ENCODE measurements at places on chromosomes 2 and 18. TPM values are rescaled to one million over a fixed set of nuclear protein-coding genes. Genes with fewer than 3 reads are reported as not detected.

DNA sequence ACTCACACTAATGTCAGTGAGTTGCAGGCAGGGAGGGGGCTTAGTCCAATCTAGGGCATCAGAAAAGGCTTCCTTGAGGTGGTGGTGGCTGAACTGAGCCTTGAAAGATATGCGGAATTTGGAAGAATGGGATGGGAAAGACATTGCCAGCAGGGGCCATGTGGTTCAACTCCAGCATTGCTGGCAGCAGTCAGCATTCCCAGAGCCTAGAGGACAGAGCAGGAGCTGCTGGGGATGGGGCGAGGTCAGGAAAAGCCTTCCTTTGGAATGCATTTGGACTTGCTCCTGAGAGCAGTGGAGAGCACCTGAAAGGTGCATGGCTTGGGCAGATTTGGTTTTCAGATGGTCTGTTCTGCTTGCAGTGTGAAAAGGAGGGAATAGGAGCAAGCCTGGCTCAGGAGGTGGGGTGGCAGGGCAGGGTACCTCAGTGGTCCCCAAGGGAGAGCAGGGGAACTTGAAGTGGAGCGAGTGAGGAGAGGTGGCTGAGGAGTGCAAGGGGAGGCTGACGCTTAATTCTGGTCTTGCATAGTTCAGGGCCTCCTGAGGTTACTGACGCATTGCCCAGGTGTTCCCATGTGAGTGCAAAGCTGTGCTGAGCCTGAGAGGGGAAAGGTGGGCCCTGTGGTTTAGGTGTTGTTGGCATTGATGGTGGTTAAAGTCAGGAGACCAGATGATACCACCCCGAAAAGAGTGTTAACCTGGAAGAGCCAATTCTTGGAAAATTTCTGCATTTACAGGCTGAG, 112.1 kb upstream of the MGAT5 start:
- H3K36me3 ChIP-seq: peaks cover 9% of the 10 kb centered on the region
- H3K27me3 ChIP-seq: no peaks in the 10 kb centered on the region
- DNase-seq: no peak
- H3K27ac ChIP-seq: peak overlapping the region; percentile 98

GRCh38 chr2:239293775-239294430, 106.9 kb downstream of the HDAC4 start:
- H3K4me1 ChIP-seq: peaks cover 57% of the 10 kb centered on the region
- no peaks in the 10 kb centered on the region for H3K36me3 ChIP-seq
- H3K27me3 ChIP-seq: no peaks in the 10 kb centered on the region

DNA sequence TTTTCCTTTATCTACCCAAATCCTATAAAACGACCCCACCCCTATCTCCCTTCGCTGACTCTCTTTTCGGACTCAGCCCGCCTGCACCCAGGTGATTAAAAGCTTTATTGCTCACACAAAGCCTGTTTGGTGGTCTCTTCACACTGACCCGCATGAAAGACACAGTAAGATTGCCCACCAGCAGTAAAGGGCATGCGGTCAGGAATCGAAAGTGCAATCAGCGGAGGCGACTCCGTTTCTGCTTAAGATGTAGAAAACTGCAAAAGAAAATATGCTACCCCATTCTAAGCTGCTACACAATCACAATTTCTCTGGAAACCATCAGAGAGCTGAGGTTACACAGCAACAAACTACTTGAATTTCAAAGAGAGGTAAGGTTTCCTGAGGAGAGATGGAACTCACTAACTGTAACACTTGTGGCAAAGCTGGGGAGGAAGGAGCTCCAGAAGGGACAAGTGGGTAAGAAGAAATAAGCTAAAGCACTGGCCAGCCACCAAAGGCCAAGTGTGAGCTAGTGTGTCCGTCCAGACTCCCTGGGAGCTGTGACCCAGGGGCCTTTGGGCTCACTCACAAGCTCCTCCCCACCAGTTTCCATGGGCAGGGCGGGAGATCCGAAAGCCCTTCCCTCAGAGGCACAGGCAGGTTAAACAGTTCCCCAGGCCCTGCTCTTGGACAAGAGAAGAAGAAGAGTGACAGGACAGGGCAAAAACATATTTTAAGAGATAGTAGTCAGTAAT, 72.8 kb upstream of the TGFA start:
- H3K4me1 ChIP-seq: peaks cover 8% of the 10 kb centered on the region
- no peak overlapping the region for H3K4me3 ChIP-seq
- peaks cover under 1% of the 10 kb centered on the region for H3K36me3 ChIP-seq
- H3K27ac ChIP-seq: no peak overlapping the region
- H3K27me3 ChIP-seq: peaks cover 12% of the 10 kb centered on the region

DNA sequence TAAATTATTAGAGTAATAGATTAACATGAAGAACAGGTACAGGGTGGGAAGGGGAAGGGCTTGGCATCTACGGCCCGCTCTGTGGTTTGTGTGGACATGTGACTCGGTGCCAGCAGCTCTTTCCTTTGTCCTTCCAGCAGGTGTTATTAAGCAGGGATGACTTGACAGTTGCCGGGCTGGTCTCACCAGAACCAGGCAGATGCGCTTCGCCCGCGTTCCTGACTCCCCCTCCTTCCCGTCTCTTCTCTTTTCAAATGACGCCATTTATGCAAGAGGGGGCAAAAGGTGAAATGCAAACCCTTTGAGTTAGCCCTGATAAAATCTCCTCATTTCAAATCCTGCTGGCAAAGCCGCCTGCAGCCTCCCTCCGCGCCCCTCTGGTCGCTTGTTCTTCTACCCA, 38.9 kb upstream of the MGAT4A start:
- H3K27me3 ChIP-seq: no peaks in the 10 kb centered on the region
- H3K4me1 ChIP-seq: peaks cover 68% of the 10 kb centered on the region
- DNase-seq: no peak
- peak overlapping the region; percentile 95 for H3K4me3 ChIP-seq
- H3K36me3 ChIP-seq: peaks cover 2% of the 10 kb centered on the region

DNA sequence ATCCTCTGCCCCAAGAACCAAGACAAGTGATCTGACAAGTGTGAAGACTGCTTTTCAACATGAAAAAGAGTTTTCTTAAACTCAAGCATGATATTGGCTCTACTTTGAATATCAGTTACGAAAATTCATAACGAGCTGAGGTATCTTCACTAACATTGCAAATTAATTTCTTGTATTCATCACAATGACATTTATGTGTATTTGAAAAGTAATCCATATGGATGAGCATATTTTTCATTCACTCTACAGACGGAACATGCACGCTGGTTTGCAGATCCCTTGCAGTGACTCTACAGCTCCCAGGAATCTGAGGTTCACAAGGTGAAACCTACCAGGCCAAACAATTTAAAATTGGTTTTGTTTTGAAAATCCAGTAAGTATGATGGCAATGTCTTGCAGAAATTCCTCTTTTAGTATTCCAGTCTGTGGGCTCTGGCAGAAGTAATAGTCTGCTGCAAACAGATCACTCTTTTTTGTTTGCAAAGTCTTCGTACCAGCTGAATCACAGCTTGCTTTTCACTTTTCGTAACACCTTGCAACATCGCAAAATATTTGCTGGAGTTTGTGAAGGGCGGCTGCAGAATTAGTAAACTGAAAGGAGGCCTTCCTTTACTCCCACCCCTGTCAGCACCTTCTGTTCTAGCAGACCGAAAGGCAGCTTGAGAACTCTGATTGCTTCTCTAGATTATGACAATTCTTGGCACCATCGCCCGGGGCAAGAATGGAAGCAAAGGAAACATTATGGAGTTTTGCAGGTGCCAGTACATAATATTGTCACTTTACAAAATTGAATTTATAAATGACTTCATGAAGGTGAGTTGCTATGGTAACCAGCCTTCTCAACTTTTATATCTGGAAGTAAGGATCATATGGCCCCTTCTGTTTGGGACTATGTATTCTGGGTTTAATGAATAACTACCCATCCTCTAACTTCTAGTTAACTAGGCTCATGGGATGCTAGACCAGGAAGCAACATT, 168.7 kb downstream of the TMEM247 start:
- no peaks in the 10 kb centered on the region for H3K4me1 ChIP-seq
- DNase-seq: no peak
- H3K27ac ChIP-seq: peak overlapping the region; percentile 27
- H3K27me3 ChIP-seq: no peaks in the 10 kb centered on the region
- H3K36me3 ChIP-seq: no peaks in the 10 kb centered on the region

DNA sequence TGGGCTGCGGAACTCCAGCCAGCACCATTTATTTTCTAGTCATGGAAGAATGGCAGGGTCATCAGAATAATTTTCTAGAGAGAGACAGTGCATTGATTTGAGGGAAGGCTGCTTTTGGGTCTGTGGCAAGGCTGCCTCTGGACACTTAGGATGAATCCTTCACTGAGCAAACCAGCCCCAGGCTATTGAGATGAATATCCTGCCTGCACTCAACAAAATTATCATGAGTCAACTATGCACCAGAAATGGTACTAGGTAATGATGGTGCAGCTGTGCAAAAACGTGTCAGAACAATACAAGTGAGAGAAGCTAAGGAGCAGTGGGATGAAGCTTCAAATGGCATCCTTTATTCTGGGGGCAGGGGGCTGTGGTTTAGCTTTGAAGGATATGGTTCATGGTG, 115.8 kb downstream of the SPHKAP start:
- H3K27me3 ChIP-seq: peaks cover 14% of the 10 kb centered on the region
- no peaks in the 10 kb centered on the region for H3K4me1 ChIP-seq
- H3K27ac ChIP-seq: no peak overlapping the region
- H3K36me3 ChIP-seq: no peaks in the 10 kb centered on the region

GRCh38 chr2:202104286-202104870, 31.3 kb downstream of the KIAA2012 start:
- no peak overlapping the region for H3K27ac ChIP-seq
- DNase-seq: no peak
- peaks cover 3% of the 10 kb centered on the region for H3K36me3 ChIP-seq
- peaks cover 30% of the 10 kb centered on the region for H3K27me3 ChIP-seq
- H3K4me1 ChIP-seq: no peaks in the 10 kb centered on the region

DNA sequence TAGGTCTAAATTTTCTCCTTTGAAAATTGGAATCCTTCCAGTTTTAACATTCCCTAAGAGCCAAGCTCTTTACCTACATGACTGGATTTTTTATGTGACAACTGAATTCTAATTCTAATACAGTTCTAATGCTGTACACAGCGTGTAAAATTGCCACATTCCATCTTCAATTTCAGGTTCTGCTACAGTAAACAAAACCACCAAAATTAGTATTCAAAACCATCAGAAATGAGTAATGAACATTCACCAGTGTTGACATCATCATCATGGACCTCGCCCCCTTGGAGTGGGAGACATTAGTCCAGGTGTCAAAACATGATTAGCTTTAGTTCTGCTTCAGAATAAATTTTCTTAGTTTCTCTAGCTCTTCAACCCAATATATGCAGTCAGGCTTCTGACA, 133.6 kb downstream of the MBD2 start:
- DNase-seq: no peak
- H3K36me3 ChIP-seq: no peaks in the 10 kb centered on the region
- H3K27me3 ChIP-seq: no peaks in the 10 kb centered on the region
- peaks cover 6% of the 10 kb centered on the region for H3K4me1 ChIP-seq
- no peak overlapping the region for H3K27ac ChIP-seq

GRCh38 chr2:5984946-5985345, 292.8 kb downstream of the SOX11 start:
- H3K27me3 ChIP-seq: no peaks in the 10 kb centered on the region
- no peak overlapping the region for H3K27ac ChIP-seq
- H3K36me3 ChIP-seq: no peaks in the 10 kb centered on the region
- H3K4me1 ChIP-seq: no peaks in the 10 kb centered on the region
- H3K4me3 ChIP-seq: no peak overlapping the region

DNA sequence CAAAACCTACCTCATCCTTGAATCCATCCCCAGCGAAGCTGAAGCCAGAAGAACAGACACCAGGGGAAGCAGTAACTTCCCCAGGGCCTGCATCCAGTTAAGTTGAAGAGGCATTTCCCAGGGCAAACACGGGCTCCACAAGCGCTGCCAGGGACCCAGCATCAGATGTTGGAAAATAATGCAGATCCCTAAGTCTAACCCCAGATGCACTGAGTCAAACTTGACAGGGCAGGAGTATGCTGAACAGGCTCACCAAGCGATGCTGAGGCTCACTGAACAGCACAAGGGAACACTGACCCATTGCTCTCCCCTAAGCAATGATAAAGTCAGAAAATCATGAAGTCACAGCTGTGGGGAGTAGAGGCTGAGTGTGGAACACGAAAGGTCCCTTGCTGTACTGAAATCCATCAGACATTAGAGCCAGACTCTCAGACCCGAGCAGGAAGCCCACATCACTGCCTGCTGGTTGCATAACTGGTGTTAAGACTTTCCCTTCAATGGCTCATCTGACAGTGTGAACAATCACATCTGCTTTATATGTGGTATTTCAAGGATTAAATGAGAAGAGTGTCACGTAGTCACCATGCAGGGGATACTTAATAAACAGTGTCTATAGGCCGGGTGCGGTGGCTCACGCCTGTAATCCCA, 36.2 kb downstream of the TNS1 start:
- H3K27ac ChIP-seq: no peak overlapping the region
- peaks cover 7% of the 10 kb centered on the region for H3K36me3 ChIP-seq
- H3K4me1 ChIP-seq: peaks cover 2% of the 10 kb centered on the region
- no peak overlapping the region for H3K4me3 ChIP-seq
- DNase-seq: no peak

DNA sequence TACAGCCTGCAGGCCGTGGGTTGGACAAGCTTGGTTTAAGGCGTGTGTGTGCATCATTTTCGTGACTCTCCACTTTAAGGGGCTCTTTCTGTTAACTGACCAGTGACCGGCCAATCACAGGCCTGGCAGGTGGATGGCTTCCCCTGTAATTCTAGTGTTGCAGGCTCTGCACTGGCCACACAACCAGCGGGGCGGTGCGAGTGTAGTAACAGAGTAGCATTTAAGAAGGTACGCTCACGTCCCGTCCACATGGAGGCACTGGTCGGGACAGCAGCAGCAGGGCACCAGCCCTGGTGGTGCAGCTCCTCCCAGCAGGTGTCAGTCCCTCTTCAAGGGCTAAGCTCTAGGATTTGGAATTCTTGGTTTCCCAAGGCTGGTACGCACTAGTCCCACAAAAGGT, 8.0 kb upstream of the ANO7 start:
- no peaks in the 10 kb centered on the region for H3K4me1 ChIP-seq
- no peak overlapping the region for H3K4me3 ChIP-seq
- H3K27me3 ChIP-seq: no peaks in the 10 kb centered on the region

DNA sequence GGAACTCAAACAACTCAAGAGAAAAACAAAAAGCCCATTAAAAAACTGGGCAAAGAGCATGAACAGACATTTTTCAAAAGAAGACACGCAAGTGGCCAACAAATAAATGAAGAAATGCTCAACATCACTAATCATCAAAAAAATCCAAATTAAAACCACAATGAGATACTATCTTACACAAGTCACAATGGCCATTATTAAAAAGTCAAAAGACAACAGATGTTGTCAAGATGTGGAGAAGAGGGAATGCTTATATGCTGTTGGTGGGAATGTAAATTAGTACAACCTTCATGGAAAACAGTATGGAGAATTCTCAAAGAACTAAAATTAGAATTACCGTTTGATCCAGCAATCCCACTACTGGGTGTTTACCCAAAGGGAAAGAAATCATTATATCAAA, 15.1 kb downstream of the LMAN1 start:
- H3K4me3 ChIP-seq: no peak overlapping the region
- no peaks in the 10 kb centered on the region for H3K27me3 ChIP-seq
- no peak for DNase-seq
- no peak overlapping the region for H3K27ac ChIP-seq
- H3K36me3 ChIP-seq: peaks cover 14% of the 10 kb centered on the region

GRCh38 chr2:62296034-62296831, 100.3 kb downstream of the B3GNT2 start:
- H3K4me3 ChIP-seq: no peak overlapping the region
- no peaks in the 10 kb centered on the region for H3K4me1 ChIP-seq
- DNase-seq: no peak
- H3K36me3 ChIP-seq: no peaks in the 10 kb centered on the region

Gene PLCL1
- 27.2 TPM for total RNA-seq

Gene GYPC
- total RNA-seq: 86.2 TPM

Gene PDE1A
- not detected for total RNA-seq

Gene SLC38A11
- not detected for total RNA-seq

Gene REG1B
- total RNA-seq: not detected

Gene NT5C1B
- total RNA-seq: not detected

Gene BOK
- total RNA-seq: not detected

Measured in T-helper 17 cell (primary cell).